ENCODE measurements at places on chromosomes 13 and 19. TPM values are rescaled to one million over a fixed set of nuclear protein-coding genes. Genes with fewer than 3 reads are reported as not detected.

The ZNF524 gene
- 14.7 TPM for total RNA-seq

The PSG6 gene
- total RNA-seq = 0.89 TPM

The FCAR gene
- total RNA-seq = not detected

The TGFBR3L gene
- 1.1 TPM for total RNA-seq

The SMIM17 gene
- 0.15 TPM for total RNA-seq

The TEX26 gene
- not detected for total RNA-seq

GRCh38 chr13:29733147-29733611 lies 117.2 kb downstream of the UBL3 start:
- peak; percentile 91 for DNase-seq

- DNase-seq = no peak
Observed at GRCh38 chr13:103100830-103101229, 34.6 kb upstream of the SLC10A2 start.

DNA sequence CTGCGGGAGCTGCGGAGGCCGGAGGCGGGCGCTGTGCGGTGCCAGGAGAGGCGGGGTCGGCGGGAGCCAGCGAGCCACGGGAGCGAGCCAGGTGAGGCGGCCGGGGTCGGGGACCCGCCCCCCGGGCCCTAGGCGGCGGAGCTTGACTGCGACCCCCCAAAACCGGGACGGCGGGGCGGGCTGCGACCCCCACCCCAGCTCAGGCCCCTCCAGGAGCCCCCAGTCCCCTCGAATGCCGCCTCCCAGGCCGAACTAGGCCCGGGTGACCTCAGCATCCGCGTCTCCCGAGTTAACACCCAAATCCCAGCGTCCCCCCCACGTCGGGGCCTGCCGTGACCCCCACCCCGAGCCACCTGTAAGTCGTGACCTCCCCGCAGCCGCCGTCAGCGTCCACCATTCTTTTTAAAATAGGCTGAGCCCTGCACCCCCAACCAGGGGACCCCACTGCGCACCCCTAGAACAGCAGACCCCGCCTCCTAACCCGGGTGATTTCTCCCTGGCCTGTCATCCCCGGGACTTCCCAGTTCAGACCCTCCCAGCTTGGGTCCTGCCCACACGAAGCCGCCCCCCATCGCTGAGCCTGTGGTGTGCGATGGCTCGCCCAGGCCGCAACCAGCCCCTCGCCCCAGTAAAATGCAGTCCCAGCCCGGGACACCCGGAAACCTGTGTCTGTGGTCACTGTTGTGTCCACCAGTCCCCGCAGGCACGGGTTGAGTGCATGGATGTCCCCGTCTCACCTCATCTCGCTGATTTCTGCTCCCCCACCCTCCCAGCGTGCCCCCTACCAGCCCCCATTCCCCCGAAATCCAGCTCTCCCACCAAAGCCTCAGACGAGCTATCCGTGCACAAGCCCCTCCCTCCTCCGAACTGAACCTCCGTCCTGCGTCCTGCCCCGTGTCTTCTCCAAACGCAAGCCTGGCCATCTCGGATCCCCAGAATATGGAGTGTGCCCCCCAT lies 551 bp downstream of the FZR1 start:
- DNase-seq = no peak

- peak; percentile 81 for DNase-seq
Observed at GRCh38 chr19:15210323-15210781, 9.6 kb upstream of the NOTCH3 start.

GRCh38 chr19:5966215-5966614 lies 11.7 kb downstream of the RANBP3 start:
- no peak for DNase-seq

GRCh38 chr19:32869369-32869965 lies at the start of gene SLC7A9:
TSS of gene SLC7A9 (minus strand) at chr19:32869767. CDS start at chr19:32868534, 1,233 bp downstream.
- no peak for DNase-seq

- no peak for DNase-seq
Observed at GRCh38 chr13:31905961-31906360, 125.6 kb upstream of the FRY start.

DNA sequence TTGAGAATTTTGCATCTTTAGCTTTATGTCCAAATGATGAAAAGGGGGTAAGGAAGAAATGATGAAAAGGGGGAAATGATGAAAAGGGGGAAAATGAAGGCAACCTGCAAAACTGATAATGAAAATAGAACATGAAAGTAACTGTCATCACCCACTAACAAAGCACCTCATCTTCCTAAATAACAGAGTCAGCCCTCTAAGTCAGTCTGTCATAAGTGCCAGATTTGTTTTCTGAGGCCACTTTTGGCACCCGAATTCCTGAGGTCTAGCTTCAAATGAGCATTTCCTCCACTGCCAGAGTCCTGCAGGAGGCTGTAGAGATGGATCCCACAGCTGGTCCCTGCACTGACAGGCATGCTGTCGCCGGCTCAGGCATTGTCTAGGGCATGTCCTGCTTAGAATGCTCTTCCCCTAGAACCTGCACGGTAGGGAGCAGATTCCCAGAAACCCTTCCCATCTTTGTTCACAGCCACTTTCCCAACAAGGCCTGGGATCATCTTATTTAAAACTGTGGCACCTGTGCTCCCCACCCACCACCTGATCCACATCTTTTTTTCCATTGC lies 25.3 kb downstream of the RAP2A start:
- DNase-seq = no peak

DNA sequence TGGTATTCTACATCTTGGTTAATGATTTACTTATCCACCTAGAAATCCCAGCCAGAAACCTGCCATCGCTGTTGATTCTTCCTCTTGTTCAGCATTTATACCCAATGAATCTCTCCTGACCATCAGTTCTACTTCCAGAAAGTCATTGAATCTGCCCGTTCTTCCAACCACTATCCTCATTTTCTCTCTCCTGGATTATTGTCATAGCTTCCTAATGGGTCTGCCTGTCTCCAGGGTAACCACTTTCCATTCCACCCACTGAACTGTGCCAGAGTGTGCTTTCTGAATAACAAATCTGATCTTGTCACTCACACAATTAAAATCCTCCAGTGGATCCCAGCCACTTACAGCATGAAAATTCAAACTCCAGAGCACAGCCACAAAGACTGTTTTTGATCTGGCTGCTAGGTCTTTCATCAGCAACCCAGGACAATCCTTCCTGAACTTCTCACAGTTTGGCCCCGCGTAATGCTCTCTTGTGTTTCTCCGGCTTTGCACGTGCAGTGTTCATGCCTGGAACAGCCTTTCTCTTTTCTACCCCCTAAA lies 330.6 kb downstream of the SPRY2 start:
- no peak for DNase-seq

DNA sequence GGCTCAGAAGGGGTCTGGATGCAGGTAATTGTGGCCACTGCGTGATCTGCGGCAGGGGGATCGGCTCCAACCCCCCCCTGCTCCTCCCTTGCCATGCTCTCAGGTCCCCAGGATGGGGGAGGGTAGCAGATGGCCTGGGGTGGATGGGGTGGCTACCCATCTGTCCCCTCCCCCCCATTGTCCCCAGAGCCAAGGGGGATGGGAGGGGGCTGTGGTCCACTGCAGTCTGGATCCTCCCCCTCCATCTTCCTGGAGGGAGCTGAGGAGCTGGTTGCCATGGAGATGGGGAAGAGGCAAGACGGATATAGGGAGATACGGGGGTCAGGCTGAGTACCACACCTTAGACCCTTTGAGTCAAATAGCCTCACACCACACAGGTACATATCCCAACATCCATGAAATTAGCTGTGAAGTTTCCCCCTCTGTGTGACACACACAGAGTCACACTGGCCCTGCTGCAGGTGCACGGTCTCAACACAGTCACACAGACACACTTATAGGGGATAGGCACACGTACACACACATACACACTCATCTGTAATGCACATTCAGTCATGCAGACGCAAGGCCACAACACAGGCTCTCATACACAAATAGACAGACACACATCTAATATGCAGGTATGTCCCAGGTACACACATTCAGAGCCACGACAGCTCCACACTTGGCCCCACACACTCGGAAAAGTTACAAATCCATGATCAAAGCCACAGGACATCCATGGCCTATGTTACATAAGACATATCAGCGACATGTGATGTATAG lies 1.8 kb upstream of the NOVA2 start:
- DNase-seq = no peak

Data from M059J (cell line).